Endothelial cell (in vitro differentiated cells): ENCODE measurements at places on chromosomes 7 and 10.

DNA sequence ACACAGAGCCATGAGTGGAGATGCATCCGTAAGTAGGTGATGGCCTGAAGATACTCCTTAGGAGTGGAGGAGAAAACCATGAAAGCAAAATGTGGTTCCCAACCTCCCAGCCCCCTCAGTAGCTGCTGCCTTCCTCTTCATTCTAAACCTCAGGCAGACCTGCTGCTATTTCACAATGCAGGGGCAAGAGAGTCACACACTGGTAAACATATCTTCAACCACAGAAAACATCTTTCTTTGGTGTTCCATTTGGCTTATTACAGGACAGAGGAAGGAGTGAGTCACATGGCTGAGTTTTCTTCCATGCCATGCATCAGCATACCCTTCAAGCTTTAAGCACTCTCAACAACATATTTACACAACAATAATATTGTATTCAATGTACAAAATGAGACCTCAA, 342.1 kb downstream of the BMPER start:
- no peak for DNase-seq

GRCh38 chr7:45007106-45007505, 7.1 kb downstream of the CCM2 start:
- DNase-seq = no peak

GRCh38 chr7:46291050-46291438, 370.0 kb upstream of the IGFBP3 start:
- no peak for DNase-seq

DNA sequence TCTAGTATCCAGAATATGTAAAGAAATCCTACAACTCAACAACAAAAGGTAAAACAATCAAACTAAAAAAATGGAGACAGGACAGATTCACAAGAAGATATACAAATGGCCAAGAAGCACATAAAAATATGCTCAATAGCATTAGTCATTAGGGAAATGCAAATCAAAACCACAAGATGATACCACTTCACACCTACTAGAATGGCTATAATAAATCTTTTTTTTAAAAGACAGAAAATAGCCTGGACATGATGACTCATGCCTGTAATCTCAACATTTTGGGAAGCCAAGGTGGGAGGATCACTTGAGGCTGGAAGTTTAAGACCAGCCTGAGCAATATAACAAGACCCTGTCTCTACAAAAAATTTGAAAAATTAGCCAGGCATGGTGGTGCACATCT, 27.9 kb upstream of the CHCHD3 start:
- DNase-seq = no peak

- DNase-seq = no peak
Observed at GRCh38 chr10:5789626-5790025, 23.6 kb downstream of the GDI2 start.

- DNase-seq = no peak
Observed at GRCh38 chr10:36666451-36666850, 458.9 kb upstream of the ANKRD30A start.

DNA sequence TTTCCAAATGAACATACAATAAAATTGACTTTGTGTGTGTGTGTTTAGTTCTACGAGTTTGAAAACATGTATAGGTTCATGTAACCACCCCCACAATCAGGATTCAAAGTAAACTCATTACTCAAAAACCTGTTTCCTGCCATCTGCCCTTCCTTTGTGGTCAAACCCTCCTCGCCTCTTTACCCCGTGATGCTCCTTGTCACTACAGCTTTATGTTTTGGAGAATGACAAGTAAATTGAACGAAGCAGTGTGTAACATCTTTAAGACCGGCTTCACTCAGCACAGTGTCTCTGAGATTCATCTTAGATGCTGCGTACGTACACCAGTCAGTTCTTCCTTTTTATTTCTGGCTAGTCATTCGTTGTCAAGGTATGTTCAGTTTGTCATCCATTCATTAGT, 54.6 kb upstream of the MKI67 start:
- no peak for DNase-seq

DNA sequence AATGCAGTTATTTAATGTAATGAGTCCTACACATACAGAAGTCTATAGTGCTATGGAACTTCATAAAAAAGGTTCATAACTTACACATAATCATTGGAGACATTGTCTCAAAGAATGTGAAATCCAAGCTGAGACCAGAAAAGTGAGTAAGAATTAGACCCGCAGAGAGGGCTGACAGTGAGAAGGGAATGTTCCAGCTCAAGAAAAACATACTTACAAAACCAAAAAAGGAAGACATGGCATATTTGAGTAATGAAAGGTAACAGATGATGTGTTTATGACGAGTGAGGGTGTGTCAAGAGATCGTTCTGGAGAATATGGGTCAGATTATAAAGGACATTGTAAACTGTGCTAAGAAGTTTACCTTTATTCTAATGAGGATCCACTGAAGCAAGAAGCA, 566.5 kb downstream of the ATRNL1 start:
- DNase-seq = no peak

DNA sequence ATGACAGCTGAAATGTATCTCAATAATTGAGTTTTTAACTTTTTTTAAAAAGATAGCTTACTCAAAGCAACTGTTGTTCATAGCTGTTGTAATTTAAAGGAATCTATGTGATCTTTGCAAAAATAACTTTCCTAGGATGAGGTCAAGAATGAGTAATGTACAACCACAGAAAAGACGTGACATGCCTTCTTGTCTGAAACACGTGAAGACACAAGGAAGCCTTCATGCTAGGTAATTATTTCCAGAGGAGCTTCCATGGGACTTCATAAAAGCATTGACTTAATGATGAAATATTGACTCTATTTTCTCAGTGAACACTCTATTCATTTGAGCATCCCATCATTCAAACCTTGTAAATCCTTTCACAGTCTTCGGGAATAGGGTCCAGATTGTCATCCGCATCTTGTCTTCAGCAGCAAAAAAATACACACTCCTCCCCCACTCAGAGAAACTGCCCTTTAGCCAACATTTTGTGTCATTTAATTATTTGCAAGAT, 528.0 kb downstream of the NRG3 start:
- no peak for DNase-seq

GRCh38 chr10:130757271-130757670, 554.2 kb downstream of the TCERG1L start:
- no peak for DNase-seq

DNA sequence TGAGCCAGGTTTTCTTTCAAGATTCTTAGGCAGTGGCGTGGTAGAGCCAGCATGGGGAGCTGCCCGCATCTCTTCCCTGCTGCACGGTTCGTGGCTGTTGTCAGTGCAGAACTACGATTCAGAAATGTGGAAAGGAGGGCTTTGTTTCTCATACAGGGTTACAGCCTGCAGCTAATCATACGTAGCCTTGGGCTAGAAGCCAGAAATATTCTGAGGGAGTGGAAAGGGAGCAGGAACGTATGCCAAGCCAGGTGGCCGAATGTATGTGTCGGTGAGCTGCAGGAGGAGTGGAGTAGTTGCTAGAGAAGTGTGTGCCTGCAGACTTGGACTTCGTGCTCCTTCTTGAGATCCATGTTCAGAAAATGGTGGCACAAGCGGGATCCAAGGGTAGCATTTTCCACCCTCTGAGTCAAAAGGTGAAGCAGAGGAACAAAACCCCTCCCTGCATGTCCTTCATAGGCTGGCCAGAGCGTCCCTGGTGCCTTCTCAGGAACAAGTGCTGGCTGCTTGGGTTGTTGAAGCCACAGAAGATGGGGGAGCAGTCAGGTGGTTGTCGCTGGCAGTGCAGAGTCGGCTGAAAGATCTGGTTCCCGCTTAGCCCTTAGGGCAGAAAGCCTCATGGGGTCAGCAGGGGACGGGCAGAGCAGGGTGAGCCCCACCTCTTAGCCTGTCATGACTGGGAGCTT, 40.9 kb downstream of the LANCL2 start:
- DNase-seq = no peak

DNA sequence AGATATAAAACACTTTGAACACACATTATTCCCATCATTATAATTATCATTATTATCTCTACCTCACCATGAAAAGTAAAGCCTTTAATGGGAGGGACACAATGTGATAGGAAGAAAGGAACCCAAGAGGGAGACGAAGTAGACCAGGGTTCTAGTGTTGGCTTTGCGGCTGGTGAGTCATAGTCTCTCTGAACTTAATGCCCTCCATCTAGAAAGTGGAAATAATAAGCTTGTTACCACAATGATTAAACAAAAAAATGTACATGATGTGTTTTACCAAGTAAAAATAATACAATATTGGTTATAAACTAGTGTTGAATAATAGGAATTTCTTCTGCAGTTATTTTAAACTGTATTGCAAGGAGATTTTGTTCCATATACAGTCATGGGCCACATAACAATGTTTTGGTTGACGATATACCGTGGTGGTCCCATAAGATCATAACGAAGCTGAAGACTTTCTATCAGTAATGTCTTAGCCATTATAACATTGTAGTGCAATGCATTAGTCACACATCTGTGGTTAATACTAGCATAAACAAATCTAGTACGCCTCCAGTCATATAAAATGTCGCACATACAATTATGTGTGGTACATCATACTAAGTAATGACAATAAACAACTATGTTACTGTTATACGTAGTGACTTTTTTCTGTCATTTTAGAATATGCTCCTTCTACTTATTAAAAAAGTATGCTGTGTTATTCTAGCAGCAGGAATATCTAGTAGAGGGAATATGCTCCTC, 450.6 kb upstream of the SORCS1 start:
- DNase-seq = no peak

GRCh38 chr7:100071018-100071723, 10.4 kb downstream of the ZNF3 start:
- DNase-seq = no peak

GRCh38 chr7:26329520-26330255, 38.0 kb downstream of the SNX10 start:
- DNase-seq = no peak

DNA sequence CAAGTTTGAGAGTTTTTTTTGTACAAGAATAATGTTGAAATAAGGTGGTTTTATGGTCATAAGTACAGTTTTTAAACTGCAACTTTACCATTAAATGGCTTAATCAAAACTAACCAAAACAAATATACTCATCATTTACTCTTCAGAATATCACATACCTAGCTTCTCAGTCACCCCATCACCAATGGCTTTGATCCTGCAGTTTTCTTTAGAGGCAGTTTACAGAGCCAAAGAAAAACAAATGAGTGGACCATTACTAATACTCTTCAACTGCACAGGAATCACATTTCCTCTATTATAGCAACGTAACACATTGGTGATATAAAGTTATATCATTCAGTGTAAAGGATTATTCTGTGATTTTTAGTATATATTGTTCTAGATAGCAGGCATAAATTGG, 576.1 kb upstream of the LRRTM3 start:
- DNase-seq = no peak

- DNase-seq = no peak
Observed at GRCh38 chr10:8312781-8313180, 258.3 kb downstream of the GATA3 start.

- DNase-seq = no peak
Observed at GRCh38 chr10:54363390-54363789, 437.6 kb downstream of the PCDH15 start.

GRCh38 chr7:45975847-45976484, 54.9 kb upstream of the IGFBP3 start:
- DNase-seq = no peak
